ENCODE measurements at places on chromosomes 16 and 17.
A peak's percentile ranks its signal among the peaks of the same experiment; 100 is the strongest.

GRCh38 chr16:70470927-70471341 lies 16.5 kb downstream of the FCSK start:
- H3K27me3 ChIP-seq = no peaks in the 10 kb centered on the region
- no peak overlapping the region for H3K4me3 ChIP-seq
- no peaks in the 10 kb centered on the region for H3K4me1 ChIP-seq
- DNase-seq = peak; percentile 74

- no peaks in the 10 kb centered on the region for H3K27me3 ChIP-seq
- H3K4me3 ChIP-seq = no peak overlapping the region
- H3K36me3 ChIP-seq = no peaks in the 10 kb centered on the region
Observed at GRCh38 chr16:11308493-11309283, 27.6 kb upstream of the PRM1 start.

- no peaks in the 10 kb centered on the region for H3K27me3 ChIP-seq
- H3K4me3 ChIP-seq = no peak overlapping the region
- H3K27ac ChIP-seq = no peak overlapping the region
Observed at GRCh38 chr17:42817866-42818265, 6.2 kb downstream of the BECN1 start.

- H3K27ac ChIP-seq = no peak overlapping the region
- 0 out of 2 replicates have a peak, but pooled peaks cover 4% of the 10 kb centered on the region for H3K4me1 ChIP-seq
- H3K4me3 ChIP-seq = no peak overlapping the region
Observed at GRCh38 chr17:35287286-35287811, 44.5 kb downstream of the SLFN5 start.

GRCh38 chr17:55283256-55283965 lies 18.7 kb downstream of the HLF start:
- no peak overlapping the region for H3K27ac ChIP-seq
- H3K4me3 ChIP-seq = no peak overlapping the region
- no peaks in the 10 kb centered on the region for H3K27me3 ChIP-seq
- no peak for DNase-seq
